HL-60 (cell line): ENCODE measurements at places on chromosomes 5 and 9.
A peak's percentile ranks its signal among the peaks of the same experiment; 100 is the strongest.

- DNase-seq: no peak
Measured at GRCh38 chr5:67983251-67984110, 232.1 kb upstream of the PIK3R1 start.

DNA sequence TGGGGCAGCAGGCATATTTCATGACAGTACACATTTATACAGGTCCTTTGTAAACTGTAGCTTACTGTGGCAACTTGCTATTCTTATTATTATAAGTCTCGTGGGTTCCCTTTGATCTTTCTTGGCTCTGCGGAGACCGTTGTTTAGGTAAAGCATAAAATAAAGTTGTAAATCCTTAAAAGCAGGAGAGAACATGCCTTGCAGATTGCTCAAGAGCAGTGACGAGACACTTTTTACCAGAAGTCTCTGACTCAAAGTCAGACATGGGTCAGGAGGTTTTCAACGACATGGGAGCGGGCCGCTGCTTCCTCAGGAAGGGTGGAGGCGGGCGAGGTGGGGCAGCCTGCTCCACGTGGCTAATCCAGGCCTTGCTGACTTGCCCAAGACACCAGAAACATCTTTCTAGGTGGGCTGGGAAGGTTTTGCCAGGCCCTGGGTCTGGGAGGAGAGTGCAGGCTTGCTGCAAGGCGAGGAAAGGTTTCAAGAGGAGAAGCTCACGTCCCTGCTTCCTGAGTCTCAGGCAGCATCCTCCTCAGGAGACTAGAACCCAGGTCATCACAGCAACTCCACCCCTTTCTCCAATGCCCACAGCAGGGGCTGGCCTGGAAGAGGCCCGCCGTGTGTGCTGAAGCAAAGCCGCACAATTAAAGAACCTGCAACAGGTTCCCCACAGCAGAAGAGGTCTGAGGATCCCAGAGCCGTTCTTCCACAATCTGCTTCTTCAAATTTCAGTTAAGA is 6.5 kb downstream of the TBC1D2 start:
- DNase-seq: peak; percentile 95

DNA sequence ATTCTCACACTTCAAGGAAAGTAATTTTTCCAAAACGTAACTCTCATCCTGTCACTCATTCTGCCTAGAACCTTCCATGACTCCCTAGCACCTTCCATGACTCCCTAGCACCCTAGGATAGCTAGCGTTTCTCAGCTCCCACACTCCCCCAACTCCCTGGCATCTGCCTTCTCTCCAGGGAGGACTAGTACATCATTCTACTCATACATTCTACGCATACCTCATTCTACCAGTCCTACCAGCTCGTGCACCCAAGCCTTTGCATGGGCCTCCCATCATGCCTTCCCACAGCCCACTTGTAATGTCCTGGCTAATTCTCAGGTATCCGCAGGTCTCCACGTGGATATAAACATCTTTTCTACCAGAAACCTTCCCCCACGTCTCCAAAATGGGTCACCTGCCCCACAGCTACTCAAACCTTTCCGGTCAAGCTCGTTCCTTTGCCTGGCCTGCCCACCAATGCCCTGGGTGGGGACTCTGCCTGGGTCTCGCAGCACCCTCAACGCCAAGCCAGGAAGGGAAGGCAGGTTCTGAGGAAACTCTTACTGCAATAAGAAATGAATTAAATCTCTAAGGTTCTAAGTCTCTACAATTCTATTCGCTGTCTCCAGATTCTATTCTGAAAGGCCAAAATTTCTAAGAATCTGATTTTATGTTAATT is 930 bp downstream of the ANKS6 start:
- DNase-seq: no peak

- no peak for DNase-seq
Measured at GRCh38 chr5:131495536-131496399, 139.3 kb downstream of the RAPGEF6 start.

DNA sequence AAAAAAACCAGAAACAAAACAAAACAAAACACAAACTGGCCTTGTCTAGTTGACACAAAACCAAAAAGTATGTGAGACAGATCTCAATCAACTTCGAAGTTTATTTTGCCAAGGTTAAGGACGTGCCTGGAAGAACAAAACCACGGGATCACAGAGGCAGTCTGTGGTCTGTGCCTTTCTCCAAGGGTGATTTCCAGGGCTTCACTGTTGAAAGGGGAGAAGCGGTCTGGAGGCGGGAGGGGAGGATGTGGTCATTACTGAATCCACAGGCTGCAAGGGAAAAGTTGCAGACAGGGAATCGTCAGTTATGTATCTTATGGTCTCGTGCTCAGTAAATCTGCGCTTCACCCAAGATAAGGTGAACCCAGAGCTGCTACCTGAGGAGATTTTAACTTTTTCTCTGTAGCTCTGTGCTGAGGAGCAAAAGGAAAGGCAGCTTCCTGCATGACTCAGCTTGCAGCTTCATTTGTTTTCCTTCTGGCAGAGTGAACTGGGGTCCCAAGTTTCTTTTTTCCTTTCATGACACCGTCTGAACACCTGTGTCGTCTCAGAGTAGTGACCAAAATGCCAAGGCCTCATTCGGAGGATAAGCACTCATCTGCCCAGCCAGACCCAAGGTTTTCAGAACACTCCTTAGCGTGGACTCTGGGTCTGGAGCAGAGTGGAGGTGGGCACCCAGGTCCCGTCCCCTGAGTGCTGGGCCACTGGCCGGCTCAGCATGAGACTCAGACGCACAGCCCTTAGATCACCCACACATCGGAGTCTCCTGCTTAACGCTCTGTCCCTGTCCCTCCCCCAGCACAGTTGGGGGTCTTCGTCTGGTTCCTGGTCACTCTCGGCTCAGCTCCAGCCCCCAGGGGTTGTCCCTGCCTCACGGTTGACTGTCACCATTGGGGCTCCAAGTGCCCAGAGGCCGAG is 25.9 kb downstream of the ROPN1L start:
- DNase-seq: no peak

- no peak for DNase-seq
Measured at GRCh38 chr9:36731068-36731956, 158.6 kb downstream of the MELK start.
